SK-N-SH treated with all-trans-retinoic acid at 6 μM for 48 hours (cell line): ENCODE measurements at places on chromosomes 7 and 10.

- ATAC-seq, result no peak
Observed at GRCh38 chr7:117659531-117660011, 179.7 kb downstream of the CFTR start.

DNA sequence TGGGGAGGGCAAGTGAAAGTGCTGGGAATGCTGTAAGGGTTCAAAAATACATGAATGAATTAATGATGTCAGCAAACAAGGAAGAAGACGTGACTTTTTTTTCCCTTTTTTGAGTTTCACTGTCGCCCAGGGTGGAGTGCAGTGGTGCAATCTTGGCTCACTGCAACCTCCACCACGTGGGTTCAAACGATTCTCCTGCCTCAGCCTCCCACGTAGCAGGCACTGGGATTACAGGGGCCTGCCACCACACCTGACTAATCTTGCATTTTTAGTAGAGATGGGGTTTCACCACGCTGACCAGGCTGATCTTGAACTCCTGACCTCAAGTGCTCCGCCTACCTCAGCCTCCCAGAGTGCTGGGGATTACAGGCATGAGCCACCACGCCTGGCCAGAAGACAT lies 30.0 kb downstream of the DENND10 start:
- ATAC-seq, result no peak

DNA sequence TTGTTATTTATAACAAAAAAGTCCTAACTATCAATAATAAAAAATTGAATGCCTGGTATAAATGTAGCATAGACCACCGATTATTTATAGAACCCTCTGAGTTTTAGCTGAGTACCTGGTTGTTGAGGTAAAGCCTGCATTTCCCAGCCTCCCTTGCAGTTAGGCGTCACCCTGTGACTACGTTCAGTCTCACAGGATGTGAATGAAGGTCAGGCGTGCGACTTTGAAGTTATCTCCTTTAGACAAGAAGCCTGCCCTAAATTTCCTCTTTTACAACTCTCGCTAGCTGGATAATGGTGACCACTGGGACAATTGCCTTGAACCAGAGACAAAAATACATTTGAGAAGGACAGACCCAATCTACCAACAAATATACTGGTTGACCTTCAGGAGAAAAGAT lies 67.5 kb upstream of the TES start:
- no peak for ATAC-seq

- peak; percentile 86; the same call in 2 of the 3 replicates for ATAC-seq
Observed at GRCh38 chr7:37208528-37208927, 240.1 kb downstream of the ELMO1 start.

DNA sequence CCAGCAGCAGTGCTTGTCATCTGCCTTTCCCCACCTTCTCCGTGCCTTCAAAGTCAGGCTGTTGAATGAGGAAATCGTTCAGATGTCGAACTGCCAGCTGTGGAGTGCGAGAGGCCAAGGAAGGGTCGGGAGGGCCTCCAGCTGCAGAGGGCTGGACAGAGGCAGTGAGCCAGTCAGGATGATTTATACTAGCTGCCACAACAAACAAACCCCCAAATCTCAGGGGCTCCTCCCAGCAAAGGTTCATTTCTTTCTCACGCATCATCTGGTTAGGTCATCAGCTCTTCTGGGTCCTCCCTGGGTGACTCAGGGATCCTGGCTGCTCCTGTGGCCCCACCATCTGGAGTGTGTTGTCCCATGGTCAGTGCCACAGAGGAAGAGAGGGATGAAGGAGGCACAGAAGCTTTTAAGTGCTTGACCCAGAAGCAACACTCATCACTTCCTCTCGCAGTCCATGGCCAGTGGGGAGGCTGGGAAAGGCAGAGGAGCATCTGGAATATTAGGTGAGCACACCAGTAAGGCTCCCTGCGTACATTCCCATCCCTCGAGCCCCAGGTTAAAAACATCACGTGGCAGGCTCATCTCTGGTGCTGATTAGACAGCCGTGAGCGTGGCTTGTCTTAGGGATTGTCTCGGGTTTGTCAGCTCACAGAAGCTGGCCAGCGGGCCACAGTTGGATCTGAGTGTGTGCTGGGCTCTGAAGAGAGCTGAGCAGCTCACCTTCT lies 140.7 kb downstream of the RGS10 start:
- ATAC-seq, result peak; percentile 76

DNA sequence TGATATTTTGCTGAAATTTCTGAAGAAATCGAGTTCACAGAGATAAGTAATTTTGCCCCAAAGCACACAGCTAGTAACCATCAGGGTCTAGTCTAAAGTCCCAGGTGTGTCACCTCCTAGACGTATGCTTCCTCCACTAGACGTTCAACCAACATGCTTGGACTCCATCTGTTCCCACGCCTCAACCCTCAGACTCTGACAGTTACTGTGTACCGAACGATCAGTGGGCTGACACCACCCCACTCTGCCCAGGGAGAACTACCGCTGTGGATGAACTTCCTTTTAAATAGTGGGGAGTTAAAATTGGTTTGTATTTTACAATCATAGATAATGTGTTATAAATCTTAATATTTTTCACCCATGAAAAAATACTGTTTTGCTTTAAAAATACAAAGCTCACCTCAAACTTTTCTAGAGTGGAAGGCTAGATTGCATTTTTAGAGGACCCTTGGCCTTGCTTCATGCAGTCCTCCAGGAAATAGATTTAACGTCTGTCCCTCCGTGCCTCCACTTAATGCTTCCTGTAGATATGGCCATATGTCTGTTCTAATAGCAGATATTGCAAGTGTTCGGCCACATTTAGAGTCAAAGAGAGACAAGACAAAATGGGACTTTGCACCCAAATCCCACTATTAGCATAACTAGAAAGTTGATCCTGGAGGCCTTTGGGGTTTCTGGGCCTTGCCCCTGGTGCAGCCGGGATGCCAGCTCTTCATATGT lies 91.4 kb upstream of the ZPBP start:
- ATAC-seq, result no peak

- no peak for ATAC-seq
Observed at GRCh38 chr10:124381011-124381611, 37.6 kb downstream of the OAT start.

GRCh38 chr10:14625192-14625631 lies 149.5 kb downstream of the FAM107B start:
- no peak for ATAC-seq

- ATAC-seq, result no peak
Observed at GRCh38 chr10:60316029-60316428, 73.6 kb downstream of the ANK3 start.

- no peak; the same call in 1 of the 3 replicates for ATAC-seq
Observed at GRCh38 chr10:15121707-15122106, 24.6 kb downstream of the RPP38 start.

DNA sequence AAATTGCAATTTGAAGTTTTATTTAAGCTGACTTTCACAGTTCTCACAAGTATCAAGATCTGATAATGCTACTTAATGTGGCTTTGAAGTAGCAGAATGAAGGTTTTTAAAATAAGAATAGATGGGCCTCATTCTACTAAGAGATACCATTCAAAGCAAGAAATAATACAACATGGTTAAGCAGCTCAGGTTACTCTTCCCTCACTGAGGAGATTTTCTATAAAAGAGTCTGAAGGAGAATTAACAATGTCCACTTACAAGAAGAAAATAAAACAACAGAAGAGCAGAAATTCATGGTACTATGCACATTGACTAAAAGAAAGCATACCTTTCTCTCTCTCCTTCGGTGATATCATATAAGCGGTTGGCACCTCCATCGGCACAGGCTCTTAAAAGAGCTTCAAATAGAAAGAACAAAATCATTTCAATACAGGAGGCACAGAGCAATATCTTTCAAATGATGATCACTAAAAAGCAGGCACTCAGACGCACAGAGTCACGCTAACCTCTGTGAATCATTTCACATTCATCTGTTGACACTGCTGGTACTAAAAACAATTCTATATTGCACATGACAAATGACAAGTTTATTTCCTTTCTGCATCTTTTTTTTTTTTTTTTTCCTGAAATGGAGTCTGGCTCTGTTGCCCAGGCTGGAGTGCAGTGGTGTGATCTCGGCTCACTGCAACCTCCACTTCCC lies 153.1 kb downstream of the TPK1 start:
- no peak for ATAC-seq

- peak; percentile 67 for ATAC-seq
Observed at GRCh38 chr10:93495654-93496321, 624 bp upstream of the CEP55 start.

DNA sequence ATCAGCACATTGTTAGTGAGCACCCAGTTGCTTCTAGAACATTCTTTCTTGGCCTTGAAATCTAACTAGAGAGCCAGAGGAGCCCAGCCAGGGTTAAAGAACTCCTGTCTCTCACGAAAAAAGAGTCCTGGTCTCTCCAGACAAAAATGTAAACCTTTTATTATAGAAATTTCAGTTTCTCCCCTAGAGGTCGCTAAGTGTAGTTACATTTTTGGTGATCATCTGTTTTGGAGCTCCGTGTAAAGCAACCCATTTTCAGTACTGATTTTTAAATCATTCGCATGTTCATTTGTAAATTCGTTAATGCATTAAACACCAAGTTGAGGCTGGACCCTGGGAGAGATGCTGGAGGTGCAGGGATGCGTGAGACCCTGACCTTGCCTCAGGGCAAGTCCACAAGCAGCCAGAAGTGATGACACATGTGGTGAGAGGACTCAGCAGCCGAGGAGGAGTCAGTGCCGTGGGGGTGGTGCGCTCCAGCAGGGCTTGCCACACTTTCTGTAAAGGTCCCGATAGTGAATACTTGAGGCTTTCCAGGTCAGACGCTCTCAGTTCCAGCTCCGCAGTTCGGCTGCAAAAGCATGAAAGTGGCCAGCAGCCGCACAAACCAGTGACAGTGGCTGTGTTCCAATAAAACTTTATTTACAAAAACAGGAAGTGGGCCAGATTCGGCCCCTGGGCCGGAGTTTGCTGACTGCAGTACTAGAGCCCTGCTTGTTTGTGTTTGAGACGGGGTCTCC lies 578.6 kb upstream of the FOXK1 start:
- ATAC-seq, result no peak

- ATAC-seq, result no peak
Observed at GRCh38 chr10:56135828-56136227, 225.2 kb downstream of the ZWINT start.

- 0 out of 3 replicates have a peak, but pooled peaks have one; percentile 19 for ATAC-seq
Observed at GRCh38 chr7:25839084-25839769, 312.8 kb upstream of the NFE2L3 start.

GRCh38 chr7:42922017-42922753 lies 9.8 kb downstream of the PSMA2 start:
- ATAC-seq, result no peak

DNA sequence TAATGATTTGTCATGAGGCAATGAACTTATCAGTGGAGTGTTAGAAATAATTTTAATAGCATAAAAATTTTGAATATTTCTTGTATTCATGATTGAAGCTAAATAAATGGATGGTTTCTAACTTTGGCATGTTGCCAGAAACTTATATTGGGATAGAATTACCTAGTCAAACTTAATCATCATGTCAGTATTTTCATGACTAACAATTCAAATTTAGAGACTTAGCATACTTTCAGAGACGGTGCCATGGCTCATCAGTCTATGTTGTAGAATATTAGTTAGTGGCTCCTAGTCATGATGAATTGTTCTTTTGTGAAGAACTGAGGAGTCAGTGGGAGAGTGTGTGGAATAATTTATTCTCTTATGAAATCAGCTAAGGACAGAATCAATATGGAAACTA lies 599.6 kb upstream of the POT1 start:
- ATAC-seq, result no peak

DNA sequence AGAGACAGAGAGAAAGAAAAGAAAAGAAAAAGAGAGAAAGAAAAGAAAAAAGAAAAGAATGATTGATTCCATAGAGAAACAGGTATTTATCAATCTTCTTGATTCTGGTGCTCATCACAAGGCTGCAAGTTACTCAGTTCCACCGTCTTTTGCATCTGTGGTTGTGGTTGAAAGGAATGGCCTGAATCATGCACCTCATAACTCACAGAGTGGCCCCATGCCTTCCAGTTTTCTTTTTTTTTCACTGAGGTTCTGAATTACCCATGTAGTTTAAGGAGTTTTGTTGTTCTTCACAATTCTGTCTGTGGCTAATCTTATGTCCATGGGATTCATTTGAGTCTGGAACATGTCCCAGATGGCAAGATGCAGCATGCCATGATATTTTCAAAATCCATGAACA lies 156.0 kb downstream of the ZNF33B start:
- ATAC-seq, result no peak

DNA sequence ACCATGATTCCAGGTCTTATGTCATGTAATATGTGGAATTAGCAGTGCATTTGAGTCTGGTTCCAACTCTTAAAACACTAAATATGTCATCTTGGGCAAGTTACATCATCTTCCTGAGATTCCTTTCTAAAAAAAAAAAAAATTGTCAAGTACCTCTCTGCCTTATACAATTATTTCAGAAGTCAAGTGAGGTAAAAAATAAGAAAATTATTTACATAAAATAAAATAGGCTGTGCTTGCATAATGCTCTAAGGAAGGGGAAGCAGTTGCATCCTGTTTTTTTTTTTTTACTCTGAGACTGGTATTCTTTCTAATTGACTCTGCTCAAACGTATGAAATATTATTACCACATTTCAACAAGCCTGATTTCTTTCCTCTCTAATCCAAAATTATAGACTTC lies 55.1 kb upstream of the SEMA3A start:
- no peak for ATAC-seq

DNA sequence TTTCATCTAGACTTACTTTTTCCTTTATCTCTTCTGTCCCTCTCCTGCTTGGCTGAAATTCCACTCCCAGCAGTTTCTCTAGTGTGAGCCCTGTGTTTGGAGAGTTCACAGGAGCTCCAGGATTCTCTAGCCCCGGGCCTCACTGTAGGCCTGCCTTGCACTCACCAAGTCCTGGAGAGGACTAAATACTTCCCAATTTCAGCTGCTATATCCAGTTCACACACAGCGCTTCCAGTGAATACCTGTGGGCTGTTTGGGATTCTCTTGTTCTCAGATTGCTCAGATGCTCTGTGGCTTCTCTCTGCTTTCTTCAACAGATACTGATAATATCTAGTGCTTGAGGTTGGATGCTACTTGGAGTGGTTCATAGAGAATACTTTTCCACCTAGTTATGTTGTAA lies 46.0 kb downstream of the MINPP1 start:
- ATAC-seq, result no peak

DNA sequence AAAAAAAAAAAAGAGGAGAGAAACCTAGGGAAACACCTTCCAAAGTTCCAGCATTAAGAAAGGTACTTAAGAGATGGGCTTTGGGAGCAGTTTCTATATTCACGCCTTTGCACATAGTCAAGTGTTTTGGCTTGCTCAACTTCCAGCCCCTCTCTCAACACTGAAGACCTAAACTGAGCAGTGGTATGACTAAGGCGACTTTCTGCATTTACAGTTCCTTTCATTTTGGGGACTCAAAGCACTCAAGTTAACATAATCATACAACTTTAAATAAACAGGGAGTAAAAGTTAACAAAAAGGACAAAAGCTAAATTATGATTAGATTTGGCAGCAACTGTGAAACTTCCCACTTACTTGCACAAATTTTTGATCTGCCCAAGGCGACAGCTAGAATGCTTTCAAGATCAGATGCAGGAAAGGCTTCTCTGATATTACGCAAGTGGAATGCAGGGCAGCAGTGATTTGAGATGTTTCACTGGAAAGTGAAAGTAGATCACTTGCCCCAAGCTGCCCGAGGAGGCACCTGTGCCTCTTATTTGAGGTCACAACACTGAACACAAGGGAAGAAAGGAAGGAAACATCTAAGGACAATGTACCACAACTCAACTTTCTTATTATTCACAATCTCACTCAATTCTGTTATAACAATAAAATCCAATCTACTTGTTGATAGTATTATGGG lies 199.5 kb downstream of the SKAP2 start:
- no peak for ATAC-seq

GRCh38 chr7:65554-65953 lies 126.8 kb upstream of the FAM20C start:
- no peak for ATAC-seq
